ENCODE measurements at places on chromosomes 6 and 20.

DNA sequence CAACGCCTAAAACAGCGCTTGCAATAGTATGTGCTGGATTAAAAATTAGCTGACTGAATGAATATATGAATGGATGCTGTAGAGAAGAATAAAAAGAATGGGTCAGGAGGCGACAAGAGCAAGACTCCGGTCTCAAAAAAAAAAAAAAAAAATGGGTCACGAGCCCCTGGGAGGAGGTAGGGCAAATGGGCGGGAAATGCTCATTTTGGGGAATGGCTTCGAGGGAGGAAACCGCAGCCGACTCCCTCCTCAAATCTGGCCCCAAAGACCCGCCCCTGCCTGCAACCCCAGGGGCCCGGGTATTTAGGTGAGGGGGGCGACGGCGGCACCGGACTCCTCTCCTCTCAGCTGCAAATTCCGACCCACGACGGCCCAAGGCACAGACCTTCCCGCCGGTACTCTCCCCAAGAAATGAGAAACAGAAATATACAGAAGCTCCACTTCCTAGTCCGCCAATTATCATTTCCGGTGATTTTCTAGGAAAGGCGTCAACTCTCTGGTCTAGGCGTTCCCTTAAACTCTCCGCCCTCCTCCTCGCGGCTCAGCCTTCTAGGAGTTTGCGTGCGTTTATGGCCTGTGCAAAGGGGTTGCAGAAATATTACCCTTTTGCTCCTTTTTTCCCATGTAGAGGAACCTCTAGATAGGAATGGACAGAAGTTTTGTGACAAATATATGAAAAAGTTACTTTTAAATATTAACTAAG is at the start of gene ZNF311:
ZNF311 (minus strand) TSS at position 133 of the 703 bp plus-strand sequence. CDS start 1,361 bp downstream, outside the sequence.
- DNase-seq = peak; percentile 10

GRCh38 chr6:109718991-109719390 is 27.9 kb downstream of the FIG4 start:
- DNase-seq = no peak

GRCh38 chr20:35661053-35661452 is 3.6 kb downstream of the CPNE1 start:
- DNase-seq = no peak

- DNase-seq = no peak
Observed at GRCh38 chr6:128206610-128207426, 306.0 kb upstream of the THEMIS start.

DNA sequence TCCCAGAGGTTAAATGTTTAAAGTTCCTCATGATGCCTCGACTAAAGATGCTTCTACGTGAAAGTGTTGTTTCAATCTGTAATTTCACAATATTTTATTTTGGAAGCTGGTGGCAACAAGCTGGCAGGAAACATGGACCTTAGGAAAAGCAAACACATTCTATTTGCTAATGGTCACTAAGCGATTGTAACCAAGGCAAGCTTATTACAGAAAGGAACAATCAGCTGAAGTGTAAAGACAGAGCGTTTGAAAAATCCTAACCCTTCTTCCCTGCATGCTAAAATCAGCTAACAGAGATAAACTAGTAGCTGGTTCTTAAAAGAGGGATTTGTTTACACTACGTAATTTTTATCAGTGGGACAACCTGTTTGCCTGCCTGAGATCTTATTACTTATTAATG is 50.0 kb downstream of the IL20RA start:
- no peak for DNase-seq

DNA sequence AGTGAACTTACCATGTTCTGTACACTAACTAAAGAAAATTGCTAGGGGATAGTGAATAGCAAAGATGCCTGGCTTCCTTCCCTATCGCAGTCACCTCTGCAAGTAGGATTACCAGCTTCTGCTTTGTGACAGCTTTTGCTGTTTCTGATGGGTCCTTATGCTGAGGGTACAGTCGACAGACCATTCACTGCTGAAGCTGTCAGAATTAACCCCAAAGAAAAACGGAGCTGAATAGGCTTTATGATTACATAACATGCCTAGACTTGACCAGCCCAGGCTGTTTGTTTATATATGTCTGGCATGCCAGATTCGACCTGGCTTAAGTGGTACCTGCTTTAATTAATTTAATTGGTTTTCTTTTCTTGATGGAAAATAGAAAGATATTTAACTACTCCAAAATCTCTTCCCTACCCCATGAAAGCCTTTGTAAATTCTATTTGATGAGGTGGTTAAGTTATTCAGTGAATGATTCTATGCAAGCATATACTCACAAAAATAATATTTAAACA is 21.7 kb upstream of the PRELID3B start:
- no peak for DNase-seq

GRCh38 chr20:58261660-58262059 is 33.2 kb upstream of the ANKRD60 start:
- DNase-seq = no peak

DNA sequence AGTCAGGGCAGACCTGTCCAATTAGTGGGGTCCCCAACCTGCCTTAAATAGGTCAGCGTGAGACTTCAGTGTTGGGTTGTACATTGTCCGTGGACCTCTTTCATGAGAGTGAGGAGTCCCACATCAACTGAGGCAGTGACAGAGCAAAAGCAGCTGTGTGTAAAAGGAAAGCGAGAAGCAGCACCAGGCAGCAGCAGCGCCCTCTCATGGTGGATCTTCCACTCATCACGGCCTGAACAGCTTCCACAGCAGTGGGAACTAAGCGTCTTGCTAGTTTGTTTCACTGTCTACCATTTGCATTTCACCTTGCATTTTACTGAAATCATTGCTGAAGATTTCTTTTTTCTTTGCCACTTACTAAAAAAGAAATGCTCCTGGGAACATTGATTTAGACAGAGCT is 333.8 kb downstream of the PKHD1 start:
- no peak for DNase-seq

- no peak for DNase-seq
Observed at GRCh38 chr6:152096863-152097496, 289.5 kb downstream of the ESR1 start.

- no peak for DNase-seq
Observed at GRCh38 chr20:60506061-60506460, 547.8 kb downstream of the CDH26 start.

Data from activated CD4-positive, alpha-beta T cell treated with anti-CD3 and anti-CD28 coated beads, Interleukin-2, amount 50 U/mL, for 1 hour (primary cell).